Testis (tissue), 5 donors: ENCODE measurements at places on chromosomes 6 and 20.
A peak's percentile ranks its signal among the peaks of the same experiment; 100 is the strongest.

- DNase-seq, result no peak
Observed at GRCh38 chr20:25389401-25389857, 1.2 kb downstream of the ABHD12 start.

DNA sequence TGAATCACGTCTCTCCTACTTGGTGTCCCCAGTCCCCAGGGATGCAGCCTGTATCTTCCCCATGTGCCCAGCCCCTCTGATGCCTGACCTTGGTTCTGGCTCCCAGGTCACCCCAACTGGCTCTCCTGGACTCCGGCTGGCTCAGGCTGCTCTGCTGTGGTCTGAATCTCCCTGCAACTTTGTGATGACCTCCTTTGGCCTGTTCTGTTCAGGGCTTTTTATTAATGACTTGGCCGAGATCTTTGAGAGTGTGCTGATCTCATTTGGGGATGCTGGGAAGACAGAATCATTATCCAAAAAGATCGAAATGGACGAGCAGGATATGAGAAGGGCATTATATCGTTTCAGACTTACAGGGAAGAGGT is 67.4 kb downstream of the IGF2R start:
- no peak for DNase-seq

GRCh38 chr20:37846573-37846972 is 56.4 kb upstream of the VSTM2L start:
- DNase-seq, result no peak

GRCh38 chr6:16514249-16514648 is 247.0 kb downstream of the ATXN1 start:
- peak; percentile 26 for DNase-seq

GRCh38 chr20:1944345-1945091 is 49.3 kb downstream of the SIRPA start:
- DNase-seq, result no peak

DNA sequence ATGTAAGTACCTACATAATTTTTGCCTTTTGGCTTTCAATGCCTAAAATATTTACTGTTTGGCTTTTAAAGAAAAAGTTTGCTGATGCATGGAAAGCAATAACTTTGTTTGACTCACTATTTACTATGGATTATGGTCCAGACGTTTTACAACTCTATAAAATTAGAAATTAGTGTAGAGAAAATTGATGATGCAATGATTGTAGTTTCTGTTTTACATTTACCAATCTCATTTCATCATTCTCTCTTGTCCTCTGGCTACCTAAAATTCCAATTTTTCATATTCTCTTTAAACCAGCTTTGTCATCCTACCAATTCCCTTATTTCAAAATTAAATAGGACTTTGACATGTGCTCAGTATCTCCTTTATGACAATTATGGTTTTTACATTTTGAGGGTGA is 131.0 kb downstream of the IMPG1 start:
- no peak for DNase-seq

DNA sequence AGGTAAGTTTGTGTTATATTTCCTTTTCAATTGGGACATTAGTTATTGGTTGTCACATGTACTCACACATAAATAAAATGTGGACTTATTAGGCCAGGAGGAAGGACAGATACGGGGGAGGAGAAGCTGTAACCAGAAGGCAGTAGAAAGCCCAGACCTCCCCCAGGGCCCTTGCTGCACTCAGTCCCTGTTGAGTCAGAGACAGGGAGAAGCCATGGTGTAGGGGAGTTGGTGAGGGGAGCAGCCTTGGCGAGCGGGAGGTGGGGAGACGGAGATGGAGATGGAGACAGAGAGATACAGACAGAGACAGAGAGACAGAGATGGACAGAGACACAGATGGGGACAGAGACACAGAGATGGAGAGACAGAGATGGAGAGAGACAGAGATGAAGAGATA is 263.2 kb downstream of the DLL1 start:
- peak; percentile 4 for DNase-seq

DNA sequence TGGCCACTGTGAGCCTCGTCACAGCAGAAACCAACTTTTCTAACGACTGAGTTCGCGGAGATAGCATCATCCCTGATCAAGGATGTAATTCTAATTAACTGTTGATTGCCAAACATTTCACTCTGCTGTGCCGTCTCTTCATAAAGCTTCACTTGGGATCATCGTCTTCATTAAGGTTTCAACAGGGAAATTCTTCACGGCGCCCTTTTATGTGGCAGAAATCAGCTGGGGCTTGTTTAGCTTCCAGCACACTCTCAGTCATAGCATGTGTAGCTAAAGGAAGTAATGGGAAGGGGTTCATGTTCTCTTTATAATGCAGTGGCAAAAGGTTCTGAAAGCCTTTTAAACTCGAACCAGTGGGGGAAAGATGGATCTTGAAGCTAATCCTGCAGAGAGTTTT is 8.9 kb upstream of the ADRM1 start:
- no peak for DNase-seq

DNA sequence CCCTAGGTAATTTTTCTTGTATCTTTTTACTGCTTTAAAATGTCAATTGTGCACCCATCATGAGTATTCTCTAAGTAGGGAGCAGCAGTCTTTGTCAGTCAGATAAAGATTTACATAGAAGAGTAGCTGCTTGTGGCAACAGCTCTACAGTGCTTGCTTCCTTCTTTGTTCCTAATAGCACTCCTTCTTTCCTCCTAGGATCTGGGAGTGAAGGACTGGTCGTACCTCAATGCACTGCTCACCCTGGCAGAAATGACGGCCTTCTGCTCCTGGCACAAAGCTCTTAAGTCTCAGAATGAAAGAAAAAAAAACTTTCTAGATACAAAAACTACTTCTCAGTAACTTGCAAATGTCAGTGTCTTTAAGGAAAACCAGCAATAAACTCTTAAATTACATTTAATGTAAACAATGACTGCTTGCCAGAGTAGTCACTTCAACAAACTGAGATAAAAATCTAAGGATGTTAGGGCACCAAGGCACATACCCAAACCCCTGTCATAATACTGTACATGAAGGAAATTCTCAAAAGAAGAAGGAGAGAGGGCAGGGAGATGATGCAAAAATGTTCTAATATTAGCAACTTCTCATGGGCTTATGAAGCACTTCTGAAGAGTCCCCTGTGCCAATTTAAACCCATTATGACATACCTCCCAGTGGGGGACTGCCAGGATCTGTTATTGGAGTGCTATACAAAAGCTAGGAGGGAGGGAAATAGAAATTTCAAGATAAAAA is 34.0 kb downstream of the NCOA6 start:
- no peak for DNase-seq

- no peak for DNase-seq
Observed at GRCh38 chr6:69097948-69098347, 462.9 kb downstream of the ADGRB3 start.

- no peak for DNase-seq
Observed at GRCh38 chr6:33719326-33719987, 8.0 kb upstream of the UQCC2 start.

GRCh38 chr20:32336918-32337347 is 21.2 kb upstream of the ASXL1 start:
- DNase-seq, result no peak

DNA sequence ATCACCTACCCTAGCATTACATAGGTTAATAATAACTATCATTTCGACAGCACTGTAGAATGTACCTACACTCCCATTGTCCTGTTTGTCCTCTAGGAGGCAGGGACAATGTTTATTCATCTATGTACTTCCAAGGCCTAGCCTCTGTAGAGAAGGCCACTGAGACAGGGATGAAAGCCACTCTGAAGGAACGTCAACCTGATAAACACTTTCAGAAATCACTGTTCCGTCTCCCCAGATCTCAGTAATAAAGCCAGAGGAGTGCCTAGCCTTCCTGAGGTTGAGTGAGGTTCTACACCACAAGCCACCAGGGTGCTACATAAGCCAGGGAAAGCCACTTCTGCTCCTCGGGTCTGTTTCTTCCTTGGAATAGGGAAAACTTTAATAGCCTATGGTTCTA is 44.8 kb downstream of the POPDC3 start:
- no peak for DNase-seq
